ENCODE measurements at places on chromosomes 6 and 20.

GRCh38 chr6:169185011-169185521 is 68.6 kb downstream of the THBS2 start:
- DNase-seq: no peak

DNA sequence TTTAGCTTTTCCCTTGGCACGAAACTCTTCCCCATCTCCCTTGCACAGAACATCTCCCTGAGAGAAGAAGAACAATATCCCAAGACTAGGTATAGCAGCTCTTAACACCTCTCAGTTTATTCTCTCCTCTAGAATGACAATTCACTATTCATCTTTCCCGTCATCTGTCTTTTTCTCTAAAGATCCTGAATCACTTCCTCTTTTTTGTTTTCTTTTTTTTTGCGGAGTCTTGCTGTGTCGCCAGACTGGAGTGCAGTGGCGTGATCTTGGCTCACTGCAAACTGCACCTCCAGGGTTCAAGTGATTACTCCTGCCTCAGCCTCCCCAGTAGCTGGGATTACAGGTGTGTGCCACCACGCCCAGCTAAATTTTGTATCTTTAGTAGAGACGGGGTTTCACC is 574.4 kb upstream of the MAP3K7 start:
- DNase-seq: no peak

- no peak for DNase-seq
Measured at GRCh38 chr20:60117065-60117464, 158.8 kb downstream of the CDH26 start.

DNA sequence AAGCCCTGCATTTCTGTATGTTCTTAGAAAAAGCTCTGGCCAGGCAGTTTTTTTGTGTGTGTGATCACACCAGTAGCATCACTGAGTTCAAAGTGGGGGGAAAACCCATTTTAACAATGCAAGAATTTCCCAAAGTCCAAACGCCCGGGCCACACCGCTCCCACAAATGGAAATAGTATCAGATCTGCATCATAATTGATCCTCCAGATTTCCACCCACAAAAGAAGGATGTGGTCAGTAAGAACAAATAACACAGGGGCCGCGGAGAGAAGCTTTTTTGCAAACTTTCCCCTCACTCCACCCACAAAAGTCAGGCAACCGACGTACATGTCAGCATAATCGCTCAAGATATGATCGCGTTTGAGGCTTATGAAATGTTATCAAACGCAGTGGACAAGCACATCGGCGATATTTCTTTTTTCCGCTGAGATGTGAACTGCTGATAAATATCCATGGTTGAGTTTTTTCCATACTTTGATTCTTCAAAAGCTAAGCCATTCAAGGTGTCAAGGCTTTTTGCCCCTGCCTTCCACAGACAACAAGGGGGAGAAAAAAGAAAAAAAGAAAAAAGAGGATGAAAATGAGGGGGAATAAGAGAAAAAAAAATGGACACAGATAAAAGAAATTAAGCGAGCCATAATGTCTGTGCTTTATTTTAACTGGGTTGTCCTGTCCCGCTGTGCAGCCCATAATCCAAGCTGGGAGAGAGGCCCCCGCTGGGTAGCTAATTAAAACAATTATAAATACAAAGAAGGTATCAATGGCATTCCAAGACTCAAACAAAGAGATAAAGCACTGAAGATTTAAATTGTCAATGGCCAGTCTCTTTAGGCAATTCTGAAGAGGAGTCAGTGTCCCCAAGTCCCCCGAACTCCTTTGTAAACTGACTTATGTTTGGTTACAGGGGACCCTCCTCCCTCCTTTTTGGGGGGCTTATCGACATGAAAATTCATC is 143.5 kb downstream of the ZFP64 start:
- DNase-seq: no peak

GRCh38 chr6:160766989-160767646 is 65.1 kb downstream of the PLG start:
- DNase-seq: peak; percentile 74

DNA sequence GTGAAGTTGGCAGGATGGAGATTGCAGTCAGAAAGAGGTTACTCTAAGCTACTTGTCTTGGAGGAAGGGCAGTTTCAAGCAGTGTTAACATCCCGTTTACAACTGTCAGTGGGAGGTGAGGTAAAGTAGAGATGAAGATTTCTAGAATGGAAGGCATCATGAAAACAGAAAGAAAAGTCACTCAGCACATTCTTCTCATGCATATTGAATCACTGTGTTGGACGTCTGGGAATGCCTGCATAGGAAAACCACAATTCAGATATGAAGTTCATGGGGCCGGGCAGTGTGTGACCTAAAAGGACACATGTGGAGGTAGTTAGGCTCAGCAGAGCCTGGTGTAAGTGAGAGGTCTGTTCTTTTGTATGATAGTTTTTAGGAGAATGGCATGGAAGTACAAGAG is 73.5 kb upstream of the LAMP5 start:
- DNase-seq: no peak

- DNase-seq: no peak
Measured at GRCh38 chr6:151761851-151762250, 45.6 kb upstream of the ESR1 start.

GRCh38 chr6:32087574-32088486 is 21.3 kb downstream of the TNXB start:
- DNase-seq: peak; percentile 78

- DNase-seq: no peak
Measured at GRCh38 chr6:146065690-146066089, 36.8 kb downstream of the GRM1 start.

DNA sequence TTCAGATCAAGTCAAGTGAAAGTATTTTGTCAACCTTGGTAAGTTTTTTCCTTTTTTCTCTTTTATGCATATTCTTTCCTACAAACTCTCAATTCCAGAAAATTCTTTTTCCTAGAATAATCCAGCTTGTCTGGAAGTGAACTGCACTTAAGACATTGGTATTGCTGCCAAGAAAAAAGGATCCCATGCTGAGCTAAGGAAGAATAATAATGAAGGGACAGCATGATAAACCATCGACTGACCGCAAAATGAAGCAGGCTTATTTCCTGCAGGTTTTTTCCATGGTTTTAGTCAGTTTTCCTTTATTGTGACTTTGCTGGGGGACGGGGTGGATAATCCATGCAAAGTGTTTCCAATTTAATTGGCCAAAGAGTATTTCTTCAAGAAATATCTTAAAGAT is 857.6 kb upstream of the SLC35B3 start:
- DNase-seq: no peak

- DNase-seq: no peak
Measured at GRCh38 chr20:1336699-1337367, 7.9 kb upstream of the SDCBP2 start.

DNA sequence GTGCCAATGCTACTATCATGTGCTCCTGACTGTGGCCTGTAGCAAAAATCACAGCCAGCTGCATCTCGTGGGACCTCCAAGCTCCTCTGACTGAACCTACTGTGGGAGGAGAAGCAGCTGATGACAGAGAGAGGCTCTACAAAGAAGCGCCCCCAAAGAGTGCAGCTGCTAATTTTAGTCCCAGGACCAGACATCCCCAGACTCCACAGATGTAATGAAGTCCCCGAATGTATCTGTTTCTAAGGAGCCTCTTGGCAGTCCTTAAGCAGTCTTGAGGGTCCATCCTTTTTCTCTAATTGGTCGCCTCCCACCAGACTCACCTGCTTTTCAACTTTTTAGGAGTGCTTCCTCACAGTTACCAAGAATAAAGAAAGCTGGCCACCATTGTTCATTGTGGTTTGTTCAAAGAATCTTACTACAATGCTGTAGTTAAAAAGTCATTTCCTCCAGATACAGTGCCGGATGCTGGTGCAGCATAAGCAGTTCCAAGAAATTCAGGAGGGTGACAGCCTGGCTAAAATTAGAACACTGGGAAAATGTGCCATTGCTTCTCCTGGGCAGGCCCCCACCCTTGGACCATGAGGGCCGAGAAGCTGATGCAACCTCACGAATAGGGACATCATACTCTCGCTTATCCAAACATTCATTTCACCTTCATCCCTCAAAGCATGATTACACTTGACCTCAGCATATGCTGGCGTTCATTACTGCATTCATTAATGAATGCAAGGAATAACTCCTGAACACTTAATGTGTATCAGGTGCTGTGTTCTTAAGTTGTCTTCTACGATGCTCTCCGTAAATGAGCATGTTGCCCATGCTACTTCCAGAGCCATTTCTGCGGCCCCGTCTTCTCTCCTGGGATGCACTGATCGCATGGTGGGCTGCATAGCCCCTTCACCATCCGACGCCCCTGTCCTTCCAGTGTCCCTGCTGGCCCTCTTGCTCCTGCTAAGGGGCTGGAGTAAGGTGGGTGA is 66.4 kb downstream of the LY86 start:
- DNase-seq: no peak

DNA sequence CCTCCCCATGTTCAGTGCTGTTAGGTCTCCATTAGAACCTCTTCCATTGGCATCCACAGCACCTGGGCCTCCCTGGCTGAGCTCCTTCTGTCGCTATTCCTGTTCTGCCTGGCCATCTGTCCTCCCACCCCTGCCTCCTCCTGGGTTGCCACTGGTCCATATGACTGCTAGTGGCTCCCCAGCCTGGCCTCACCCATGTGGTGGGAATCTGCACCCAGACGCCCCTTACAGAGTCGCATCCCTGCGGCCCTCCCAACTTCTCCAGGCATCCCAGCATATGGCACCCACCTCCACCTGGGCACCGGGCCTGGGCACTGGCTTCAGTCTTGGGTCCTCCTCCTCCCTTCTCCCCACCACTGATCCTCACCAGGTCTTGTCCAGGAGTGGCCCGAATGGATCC is 7.7 kb downstream of the CDC25B start:
- DNase-seq: no peak

GRCh38 chr20:59001449-59002171 is 5.4 kb downstream of the CTSZ start:
- DNase-seq: no peak

DNA sequence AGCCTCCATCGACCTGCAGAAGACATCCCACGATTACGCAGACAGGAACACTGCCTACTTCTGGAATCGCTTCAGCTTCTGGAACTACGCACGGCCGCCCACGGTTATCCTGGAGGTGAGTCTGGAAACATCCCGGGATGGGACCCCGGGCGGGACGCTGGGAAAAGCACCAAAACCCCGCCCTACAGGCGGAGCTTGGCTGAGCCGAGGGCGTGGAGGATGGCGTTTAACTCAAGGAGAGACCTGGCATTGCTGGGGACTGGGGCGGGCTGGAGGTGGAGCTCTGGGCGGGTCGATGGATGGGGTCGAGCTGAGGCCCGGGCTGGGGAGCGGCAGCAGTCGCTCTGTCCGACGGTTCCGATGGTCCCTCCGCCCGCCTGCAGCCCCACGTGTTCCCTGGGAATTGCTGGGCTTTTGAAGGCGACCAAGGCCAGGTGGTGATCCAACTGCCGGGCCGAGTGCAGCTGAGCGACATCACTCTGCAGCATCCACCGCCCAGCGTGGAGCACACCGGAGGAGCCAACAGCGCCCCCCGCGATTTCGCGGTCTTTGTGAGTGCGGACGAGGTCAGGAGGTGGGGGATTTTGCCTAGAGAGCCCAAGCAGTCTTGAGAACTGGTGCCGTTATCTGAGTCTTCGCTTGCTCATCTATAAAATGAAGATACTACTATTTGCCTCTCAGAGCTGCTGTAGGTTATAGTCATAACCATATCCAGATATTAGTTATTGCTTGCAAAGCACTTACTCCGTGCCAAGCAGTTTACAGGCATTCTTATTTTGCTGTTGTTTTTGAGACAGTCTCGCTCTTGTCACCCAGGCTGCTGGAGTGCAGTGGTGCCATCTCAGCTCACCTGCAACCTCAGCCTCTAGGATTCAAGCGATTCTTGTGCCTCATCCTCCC is 3.8 kb downstream of the SPAG4 start:
- DNase-seq: peak; percentile 97

DNA sequence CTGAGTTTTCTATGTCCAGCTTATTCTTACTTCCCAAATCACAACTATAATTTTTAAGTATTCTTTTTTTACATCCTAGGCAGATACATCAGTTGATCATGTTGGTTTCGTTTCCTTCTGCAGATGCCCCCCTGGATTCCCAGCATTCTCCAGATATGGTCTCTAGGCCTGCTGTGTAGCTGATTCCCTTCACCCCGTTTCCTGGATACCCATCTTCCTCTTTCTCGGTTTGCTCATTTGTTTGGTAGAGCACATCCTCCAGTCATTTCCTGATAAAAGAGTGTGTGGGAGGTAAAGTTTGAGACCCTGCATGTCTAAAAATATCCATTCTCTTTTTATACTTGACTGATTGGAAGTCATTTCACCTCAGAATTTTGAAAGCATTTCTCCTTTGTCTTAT is 66.4 kb downstream of the ANKS1A start:
- DNase-seq: no peak

GRCh38 chr20:20897922-20898321 is 185.5 kb upstream of the RALGAPA2 start:
- DNase-seq: no peak

DNA sequence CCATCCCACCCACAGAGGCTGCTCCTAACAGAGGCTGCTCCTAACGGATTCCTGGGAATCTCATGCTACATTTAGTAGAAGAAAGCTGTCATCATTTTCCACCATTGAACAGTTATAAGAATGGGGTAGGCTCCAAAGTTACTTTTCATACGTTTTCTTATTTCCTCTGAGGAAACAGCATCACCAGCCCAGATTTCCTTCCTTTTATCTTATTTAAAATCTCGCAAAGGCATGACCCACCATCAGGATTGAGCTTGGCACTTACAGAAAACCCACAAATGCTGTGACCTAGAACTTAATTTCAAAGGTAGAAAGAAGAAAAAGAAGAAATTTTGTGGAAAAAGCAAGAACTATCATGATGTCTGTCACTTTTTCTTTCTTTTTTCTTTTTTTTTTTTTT is 168.0 kb downstream of the LY86 start:
- no peak for DNase-seq

DNA sequence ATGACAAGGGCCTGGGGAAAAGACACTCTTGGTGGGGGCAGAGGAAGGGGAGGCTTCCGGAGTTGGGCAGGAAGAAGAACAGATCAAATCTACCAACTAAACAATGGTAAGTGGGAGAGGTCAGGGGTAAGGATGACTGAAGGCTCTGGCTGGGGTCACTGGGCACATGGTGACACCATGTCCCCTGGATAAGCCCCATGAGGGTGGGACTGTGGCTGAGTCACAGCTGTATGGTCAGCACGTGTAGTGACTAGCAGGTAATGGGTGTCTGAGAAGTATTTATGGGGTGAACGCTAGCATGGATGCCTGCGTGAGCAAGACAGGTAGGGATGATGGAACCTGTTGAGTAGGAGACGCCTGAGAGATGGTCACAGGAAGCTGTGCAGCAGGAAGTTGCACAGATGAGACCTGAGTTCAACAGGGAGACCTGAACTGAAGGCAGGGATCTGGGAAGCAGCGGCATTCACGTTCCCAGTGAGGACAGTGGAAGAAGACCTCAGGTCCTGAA is 64.5 kb upstream of the SNX9 start:
- no peak for DNase-seq

DNA sequence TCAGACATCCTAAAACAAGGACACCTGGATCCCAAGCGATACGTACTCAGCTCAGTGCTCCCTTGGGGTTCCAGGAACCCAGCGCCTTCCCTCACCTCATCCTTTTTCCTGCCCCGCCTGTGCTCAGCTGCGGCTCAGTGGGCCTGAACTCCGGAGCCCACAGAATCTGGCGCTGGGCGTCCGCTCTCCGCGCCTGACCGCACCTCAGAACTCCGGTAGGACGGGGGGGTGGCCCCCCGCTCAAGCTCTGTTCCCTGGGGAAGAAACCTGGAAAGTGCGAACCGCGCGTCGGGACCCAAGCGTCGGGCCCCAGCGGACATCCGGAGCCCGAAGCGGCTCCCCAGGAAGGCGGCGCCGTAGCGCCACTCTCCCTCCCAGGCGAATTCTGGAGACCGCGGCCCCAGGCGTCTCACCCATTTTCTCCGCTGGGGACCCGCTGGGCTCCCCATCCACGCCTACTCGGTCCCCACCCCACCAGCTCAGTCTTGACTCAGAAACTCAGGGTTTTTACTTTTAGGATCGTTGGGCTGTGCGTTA is 336 bp upstream of the LY6G5C start:
- DNase-seq: no peak

All from HuH-7.5 (cell line).